ENCODE measurements at places on chromosomes 7 and 10.

- DNase-seq = no peak
Observed at GRCh38 chr10:77159538-77160110, 478.0 kb downstream of the KCNMA1 start.

DNA sequence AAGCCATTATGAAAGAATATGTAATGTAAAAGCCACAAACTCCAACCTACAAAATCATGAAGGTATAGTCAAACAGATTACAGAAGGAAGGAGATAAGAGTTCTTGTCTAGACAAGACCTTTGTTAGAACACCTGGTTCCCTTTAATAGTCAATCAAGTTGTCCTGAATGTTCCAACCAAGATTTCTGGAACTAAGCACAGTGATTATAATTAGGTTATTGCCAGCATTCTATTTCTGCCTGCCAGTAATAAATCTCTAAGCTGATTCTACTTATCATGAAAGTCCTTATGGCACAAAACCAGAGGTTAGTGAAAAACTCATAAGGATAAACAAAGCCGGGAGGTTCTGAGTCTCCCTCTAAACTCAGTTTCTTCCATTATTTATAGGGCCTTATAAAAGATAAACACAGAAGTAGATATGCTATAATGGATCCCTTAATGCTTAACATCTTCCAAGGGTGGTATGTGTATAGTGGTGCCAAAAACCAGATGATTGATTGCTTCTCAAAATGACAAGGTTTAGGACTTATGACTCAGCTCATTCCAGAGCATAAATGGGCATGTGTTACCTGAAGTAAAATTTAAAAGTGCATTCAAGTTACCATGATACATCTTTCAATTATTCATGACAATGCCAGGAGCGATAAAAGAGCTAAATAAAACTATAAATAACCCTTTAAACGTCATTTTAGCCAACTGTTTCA is 237.2 kb downstream of the CSTF2T start:
- no peak for DNase-seq

- no peak for DNase-seq
Observed at GRCh38 chr10:131854579-131855335, 46.1 kb upstream of the PPP2R2D start.

DNA sequence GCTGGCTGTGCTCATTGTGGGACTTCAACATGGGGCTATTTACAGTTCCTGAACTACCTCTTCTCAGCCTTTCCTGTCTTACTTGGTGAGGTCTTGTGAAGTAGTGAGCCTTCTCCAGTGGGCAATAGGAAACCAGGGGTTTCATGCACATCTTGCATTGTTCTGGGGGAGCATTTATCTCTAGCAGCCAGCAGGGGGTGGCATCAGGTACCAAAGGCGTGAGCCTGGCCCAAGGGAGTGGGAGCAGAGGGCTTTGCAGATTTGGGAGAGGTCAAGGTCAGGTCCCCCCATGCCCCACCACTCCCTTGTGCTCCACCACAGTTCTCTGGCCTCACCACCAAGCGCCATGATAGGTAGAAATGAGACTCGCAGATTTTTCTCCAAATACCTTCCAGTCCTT is 85.4 kb upstream of the NPTX2 start:
- DNase-seq = no peak

DNA sequence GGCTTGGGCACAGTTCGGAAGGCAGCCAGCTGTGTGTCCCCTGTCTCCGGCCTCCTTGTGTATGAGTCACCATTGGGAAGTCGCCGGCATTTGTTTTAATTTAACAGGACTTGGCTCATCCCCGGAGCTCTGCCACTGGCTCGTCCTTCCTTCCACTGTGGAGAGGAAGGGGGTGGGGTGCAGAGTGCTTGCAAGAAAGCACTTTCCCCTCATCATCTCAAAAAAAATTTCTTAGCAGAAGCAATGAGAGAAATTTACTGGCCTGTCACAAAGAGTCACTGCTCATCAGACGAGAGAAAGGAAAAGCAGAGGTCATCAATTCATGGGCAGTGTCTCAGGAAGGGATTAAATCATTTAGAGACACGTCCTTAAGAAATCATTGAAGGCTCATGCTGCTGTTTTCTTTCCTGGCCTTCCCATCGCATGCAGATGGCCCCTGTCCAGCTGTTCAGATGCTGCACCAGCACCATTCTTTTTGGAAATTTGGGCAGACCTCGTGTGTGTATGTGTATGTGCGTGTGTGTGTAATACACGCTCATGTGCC is 93.3 kb downstream of the BMS1 start:
- no peak for DNase-seq

DNA sequence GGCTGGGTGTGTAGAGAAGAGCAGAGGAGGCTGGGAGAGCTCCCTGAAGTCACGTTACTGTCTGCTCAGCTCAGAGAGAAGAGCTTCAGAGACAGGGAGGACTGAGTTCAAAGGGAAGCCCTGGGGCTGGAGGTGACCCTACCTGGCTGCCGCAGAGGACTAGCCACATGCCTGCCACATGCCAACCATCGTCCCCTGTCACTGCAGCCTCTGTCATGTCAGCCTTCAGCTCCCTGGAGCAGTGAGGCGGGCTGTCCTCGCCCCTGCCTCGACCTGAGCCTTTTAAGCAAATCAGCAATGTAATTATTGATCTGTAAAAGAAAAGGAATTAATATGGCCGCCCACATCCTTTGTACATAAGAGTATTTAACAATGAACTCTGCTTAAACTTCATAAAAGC is 89.3 kb upstream of the RET start:
- no peak for DNase-seq

GRCh38 chr10:23095966-23096801 is 805 bp downstream of the MSRB2 start:
- DNase-seq = peak; percentile 39

DNA sequence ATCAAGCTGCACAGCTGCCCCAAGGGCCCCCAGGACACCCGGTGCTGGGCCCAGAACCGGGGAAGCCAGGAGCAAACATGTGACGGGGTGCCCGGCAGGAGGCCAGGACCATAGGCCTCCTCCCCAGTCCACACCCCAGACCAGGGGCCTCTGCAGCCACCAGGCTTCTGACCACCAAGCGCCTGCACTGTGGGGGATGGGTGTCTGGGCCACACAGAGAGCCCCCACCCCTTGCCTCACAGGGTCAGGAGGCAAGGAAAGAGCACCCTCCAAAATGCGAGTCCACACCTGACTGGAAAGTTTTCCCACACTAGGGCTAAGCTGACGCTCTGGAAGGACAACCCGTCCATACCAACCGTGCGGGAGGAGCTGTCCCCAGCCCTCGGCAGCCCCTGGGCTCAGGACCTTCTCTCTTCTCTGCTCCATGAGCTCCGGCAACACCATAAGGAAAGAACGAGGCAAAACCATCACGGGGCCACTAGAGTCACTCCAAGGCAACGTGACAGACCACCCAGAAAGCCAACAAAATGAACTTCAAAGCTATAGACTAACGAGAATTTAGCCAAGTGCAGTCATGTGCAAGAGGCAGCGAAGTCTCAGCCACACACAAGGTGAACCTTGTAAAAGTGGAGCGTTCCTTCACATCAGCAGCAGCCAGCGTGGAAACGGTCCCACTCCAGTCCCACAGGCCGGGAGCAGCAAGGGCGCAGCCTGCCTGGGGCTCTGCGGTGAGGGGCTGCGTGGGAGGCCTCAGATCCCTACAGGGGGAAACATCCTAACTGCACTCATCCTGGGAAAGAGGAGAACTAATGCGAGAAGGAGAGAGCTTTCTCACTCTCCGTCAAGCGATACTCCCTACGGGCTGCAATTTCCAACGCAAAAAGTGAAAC is 5.1 kb downstream of the STK32C start:
- no peak for DNase-seq

DNA sequence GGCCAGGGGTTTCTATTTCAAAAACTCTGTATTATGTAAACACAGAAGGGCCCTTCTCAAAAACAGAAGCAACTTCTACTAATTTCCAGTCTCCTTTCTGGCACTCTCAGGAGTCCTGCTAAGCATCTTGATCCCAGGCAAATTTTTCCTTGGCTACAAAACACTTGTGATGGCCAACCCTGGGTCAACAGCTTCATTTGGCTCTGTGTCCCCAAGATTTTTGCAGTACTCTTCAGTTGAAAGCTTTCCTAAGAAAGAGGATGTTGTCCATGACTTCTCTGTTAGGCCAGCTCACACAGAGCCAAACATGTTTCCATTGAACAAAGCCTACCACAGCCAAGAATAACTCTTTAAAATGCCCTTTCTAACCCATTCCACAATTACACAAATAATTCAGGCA is 99.0 kb upstream of the EGR2 start:
- DNase-seq = no peak

GRCh38 chr10:124999433-125000365 is 57.8 kb downstream of the ZRANB1 start:
- DNase-seq = no peak

DNA sequence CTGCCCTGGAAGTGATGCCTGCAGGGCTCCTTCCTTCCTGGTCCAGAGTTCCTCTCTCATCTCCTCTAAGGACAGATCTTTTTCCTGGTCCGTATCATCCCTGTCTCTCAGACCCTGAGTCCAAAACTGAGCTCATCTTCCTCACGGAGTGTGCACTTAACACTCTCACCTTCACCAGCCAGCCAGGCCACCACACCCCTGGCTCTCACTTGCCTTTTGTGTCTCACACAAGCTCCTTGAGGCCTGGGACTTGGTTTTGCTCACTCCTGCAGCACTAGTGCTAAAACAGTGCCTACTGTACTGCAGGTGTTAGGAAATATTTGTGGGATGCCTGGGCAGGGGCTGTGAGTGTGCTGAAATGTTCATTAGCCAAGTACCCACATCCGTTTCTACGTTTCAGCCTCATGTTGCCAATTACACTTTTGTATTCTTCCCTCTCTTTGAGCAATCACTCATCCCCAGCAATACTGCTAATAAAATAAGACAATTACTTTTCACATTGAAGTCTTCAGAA is 21.4 kb upstream of the PARP12 start:
- no peak for DNase-seq

- DNase-seq = peak; percentile 37
Observed at GRCh38 chr10:58952747-58953466, 223.5 kb upstream of the PHYHIPL start.

DNA sequence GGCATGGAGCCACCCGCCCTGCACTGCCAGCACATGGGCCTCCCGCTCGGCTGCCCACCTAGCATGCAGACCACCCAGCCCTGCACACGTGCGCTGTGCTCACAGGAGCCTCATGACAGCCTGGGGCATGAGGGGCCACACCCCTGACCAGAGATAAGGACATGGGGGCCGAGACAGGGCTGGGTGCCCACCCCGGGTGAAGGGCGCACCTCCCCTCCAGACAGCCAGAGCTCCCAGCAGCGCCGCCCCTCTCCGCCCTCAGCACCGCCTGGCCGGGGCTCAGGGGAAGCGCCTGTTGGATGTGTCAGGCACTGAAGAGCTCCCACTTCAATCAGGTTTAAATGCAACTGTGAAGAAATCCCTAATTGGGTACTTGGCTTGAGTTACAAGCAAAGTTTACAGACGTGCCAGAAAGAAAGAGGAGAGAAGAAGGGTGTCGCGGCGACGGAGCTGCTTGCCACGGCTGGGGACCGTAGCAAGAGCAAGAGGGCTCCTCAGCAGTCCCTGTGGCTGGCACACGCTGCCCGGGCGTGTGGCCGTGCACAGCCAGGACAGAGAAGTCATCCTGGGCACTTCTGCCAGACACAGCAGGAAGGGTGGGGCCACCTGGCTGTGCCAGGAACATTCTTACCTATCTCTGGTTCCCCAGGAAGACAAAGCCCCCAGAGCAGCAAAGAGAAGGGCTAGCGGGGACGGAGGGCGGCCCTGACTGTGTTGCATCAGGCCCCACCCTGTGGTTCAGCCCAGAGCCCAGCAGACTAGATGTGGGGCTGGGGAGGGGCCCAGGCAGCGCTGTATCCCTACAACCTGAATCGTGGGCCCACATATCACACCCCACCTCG is 247.4 kb downstream of the ELFN1 start:
- no peak for DNase-seq

DNA sequence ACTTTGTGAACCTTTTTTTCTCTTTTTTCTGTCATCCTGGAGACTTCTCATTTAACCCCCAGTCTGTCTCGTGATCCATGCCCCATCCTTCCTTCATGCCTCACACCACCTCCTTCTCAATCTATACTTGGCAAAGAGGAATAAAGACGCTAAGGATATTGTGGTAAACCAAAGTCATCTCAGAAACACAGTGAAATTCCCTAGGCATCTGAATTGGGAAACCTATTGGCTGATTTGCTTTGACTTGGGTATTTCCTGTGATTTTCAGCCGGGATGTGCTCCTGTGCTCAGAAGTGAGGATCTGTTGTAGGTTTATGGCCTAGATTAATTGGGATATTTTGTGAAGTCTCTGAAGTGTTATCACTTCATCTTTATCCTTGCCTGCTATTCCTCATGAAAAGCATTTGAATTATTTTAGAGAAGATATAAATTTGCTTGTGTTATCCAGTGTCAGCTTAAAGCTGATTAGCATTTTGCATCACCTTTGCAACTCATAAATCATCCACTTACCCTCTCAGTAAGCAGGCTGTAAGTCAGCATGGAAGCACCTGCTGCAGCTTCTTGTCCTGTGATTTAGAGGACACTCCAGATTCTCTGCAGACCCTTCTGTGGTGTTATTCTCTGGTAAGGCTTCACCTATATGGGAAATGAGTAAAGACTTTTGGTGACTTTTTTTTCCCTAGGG is 138.0 kb downstream of the AUTS2 start:
- peak; percentile 16 for DNase-seq

DNA sequence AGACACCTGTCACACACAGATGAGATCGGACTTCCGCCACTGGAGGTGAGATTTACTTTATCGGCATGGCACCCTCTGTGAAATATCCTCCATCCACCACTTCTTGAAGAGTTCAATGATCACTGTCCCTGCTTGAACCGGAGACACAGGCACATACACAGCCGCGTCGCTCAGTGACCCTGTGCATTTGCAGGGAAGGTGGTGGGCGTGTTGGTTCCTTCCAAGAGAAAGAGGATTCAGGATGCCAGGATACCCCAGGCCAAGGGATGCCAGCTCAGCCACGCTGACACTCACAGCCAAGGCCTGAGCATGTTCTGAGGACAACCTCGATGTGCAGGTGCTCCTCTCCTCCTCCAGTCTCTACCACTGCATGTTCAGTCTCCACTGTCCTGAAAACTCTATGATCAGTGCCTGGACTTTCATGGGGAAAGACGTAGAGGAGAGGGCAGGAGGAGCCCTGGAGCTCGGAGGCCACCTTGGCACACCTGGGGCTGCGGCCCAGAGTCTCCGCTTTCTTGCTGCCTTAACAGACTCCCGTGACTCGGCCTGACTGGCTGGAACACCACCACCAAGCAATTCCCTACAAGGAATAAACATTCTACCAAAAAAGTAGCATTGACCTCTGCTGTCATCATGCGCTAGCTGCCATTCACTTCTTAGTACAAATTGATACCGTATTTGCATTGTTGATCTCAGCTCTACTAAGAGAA is 115.2 kb downstream of the TCERG1L start:
- DNase-seq = no peak

- no peak for DNase-seq
Observed at GRCh38 chr7:34451923-34452322, 206.1 kb upstream of the NPSR1 start.

- no peak for DNase-seq
Observed at GRCh38 chr7:151542606-151543130, 23.0 kb upstream of the RHEB start.

- no peak for DNase-seq
Observed at GRCh38 chr7:150450491-150451001, at the start of gene GIMAP8. GIMAP8 (plus strand) TSS chr7:150450630; CDS start chr7:150466699, 16,069 bp downstream.

- no peak for DNase-seq
Observed at GRCh38 chr10:7491949-7492659, 81.3 kb upstream of the SFMBT2 start.

GRCh38 chr10:6027929-6028328 is 34.2 kb downstream of the IL2RA start:
- DNase-seq = no peak
